ENCODE measurements at places on chromosomes 7 and 10.

DNA sequence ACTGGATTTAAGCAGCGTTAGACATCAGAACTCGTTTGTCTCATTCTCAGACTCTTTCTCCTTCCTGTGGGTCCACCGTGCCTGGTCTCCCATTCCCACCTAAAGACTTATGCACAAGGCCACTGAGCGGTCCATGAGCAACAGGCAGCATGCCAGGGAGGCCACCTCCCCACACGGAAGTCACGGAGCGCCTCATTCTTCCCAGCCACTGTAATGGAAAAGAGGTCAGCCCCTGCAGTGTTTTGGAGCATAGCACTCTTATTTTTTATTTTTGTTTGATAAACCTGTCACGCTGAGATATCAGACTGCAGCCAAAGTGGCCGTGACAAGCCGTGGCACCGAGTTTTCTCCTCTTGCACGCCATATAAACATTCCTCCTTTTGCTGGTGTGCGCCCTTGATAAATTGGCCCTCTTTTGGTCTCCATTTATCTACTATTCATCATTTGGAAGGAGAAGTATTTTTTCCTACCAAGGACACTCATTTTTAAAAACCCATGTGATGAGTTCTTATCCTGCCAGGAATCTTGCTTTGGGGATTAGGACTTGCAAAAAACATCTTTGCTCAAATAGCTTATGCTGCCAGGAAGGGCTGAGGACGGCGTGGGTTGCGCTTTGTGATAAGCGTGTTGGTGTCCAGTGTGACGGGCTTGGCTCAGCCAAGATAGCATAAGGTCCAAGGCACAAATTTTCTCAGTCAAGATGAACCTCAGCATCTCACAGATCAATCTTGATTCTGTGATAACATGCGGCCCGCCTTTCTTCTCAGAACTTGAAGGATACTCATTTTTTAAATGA is 206.0 kb downstream of the CCDC3 start:
- DNase-seq: no peak

GRCh38 chr10:112173206-112173605 is 10.4 kb downstream of the GPAM start:
- DNase-seq: no peak

DNA sequence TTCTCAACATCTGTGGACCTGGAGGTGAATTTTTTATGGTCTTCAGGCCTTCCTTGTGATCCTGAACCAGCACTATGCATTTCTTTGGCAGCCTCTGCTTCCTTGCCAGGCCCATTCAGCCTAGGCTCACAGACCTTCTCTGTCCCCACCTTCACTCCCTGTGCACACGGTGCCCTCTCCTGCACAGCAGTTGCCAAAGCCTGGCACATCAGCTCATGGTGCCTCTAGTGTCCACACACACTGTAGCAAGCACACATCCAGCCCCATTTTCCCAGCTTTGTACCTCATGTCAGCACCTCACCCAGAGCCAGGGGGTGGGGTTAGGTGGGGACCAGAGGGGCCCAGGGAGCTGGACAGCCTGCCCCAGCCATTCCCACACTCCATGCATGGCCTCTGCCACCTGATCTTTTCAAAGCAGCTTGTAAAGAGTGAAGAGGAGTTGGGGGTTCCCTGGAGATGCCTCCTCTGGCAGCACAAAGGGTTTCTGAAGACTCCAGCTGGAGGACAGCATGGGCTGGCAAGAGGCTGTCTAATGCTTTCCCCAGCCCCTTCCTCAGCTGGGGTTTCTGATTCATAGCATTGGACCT is 57.9 kb upstream of the TMEM72 start:
- no peak for DNase-seq

DNA sequence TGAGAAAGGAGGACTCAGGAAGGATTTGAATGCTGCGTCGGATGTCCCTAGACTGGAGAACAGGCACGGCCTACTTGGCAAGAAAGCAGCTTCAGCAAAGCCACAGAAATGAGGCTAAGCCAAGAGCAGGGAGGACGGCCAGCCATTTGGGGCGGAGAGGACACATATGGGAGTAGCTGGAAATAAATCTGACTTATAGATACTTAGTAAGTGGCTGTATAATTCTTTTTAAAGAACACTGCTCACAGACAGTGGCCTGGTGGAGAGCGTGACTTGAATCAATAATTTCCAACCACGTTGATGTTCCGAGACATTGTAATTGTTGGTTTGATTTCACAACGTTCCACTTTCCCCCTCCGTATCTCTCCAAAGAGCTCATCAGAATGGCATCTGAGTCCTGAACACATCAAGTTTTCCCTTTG is 67.7 kb upstream of the JCAD start:
- DNase-seq: no peak

DNA sequence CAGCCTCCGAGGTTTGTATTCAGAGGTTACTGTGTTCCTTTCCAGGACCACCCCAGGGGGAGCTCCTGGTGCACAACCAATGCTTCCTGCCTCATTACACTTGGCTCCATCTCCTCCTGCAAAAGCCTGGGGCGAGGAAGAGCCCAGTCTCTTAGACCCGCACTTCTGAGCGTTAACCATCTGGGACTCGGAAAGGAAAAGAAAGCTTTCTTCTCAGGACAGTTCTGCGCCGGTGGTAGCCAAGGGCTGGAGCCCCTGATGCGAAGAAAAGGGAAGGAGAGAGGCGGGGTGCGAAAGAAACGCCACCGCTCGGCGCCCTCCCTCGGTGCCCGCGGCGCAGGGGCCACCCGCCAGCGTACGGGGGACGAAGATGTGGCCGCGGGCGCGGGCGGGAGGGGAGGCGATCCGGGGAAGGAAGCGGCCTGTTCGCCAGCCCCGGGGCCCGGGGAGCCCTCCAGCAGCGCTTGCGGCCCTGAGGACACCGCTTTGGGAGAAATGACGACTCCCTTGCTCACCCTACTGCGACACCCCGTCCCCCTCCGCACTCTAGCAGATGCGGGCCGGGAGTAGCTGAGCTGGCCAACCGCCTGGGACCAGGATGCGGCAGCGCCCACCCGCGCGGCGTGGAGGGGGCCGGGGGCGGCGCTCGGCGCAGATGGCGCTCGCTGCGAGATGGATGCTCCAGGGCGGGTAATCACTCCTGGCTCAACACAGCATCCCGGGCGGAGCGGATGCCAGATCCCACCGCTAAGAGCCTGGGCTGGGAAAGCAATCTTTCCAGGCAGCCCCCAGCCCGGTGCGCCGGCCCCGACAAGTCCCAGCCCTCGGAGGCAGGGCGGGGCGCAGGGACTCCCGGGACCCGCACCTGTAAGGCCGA is 1.3 kb downstream of the NRCAM start:
- DNase-seq: no peak

GRCh38 chr10:23294638-23295247 is 49.9 kb downstream of the C10orf67 start:
- no peak for DNase-seq

DNA sequence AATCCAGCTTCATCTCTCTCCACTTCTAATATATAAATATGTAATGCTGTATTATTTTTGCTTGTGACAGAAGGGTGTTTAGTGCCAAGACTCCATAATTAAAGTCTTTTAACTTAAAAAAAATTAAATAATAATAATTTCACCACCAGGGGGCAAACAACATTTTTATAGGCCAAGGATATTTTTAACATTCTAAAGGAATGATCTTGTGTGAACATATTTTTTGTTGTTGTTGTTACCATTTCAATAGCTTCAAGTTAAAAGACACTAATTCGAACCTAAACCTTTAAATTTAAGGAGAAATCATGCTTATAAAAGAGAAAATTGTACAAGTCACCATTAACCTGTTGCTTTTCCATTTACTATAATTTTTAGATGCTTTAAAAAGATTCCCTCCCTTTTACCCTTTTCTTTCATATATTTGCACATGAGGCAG is 7.5 kb upstream of the DNAJC1 start:
- no peak for DNase-seq

- DNase-seq: no peak
Observed at GRCh38 chr10:17145239-17145638, 15.6 kb upstream of the CUBN start.

- no peak for DNase-seq
Observed at GRCh38 chr7:26162431-26162830, 10.4 kb downstream of the NFE2L3 start.

DNA sequence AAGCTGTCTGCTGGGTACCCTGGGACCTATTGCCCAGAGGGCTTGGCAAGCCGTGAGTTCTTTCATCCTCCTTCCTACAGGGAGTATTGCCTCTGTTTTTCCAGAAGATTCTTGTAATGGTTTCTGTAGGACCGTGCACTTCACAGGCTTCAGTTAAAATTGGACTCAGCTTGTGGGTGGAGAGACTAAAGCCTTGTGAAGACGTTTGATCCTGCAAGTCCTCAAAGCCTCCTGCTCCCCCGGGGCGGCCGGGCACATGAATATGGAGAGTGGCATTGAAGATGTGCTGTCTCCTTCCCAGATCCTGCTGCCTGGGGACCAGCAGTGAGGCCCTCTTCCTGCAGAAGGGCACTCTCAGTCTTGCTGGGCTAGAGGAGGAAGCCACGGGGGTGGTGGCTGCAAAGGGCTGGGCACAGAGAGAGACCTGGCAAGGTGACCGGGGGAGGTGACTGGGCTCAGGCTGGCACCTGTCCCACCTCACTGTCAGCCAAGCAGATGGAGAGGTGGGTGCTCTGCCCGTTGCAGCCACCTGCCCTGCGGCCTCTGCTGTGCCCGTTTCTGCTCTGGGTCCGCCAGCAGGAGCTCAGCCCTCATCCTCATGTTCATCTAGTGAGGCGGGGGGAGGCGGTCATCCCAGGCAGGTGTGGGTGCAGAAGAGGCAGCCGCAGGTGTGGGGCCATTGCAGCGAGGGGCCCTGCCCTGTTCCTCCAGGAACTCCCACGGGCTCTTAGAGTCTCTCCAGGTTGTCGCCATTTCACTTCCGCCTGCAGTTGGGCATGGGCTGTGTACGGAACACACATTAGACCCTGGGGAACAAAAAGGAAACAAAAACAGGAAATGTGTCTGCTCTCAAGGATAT is 55.7 kb downstream of the TMEM209 start:
- DNase-seq: no peak

- no peak for DNase-seq
Observed at GRCh38 chr7:76191783-76192240, 9.9 kb upstream of the SRRM3 start.

- DNase-seq: no peak
Observed at GRCh38 chr7:105617280-105618015, 36.2 kb upstream of the EFCAB10 start.

DNA sequence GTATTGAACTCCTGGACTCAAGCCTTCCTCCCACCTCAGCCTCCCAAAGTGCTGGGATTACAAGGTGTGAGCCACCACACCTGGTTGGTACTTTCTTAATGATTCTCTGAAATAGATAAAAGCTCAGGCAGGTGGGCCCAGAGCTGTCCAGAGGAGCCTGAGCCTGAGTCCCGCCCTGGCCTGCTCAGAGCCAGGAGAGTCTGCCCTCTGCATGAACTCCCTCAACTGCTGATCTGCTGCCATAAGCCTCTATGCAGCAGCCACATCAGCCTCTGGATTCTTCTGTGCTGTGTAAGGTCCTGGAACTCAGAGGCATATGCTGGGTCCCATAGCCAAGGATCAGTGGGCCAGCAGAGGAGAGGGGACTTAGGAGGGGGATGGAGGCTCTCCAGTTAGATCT is 23.1 kb upstream of the DDIT4 start:
- DNase-seq: no peak

GRCh38 chr7:124689523-124689922 is 76.1 kb downstream of the GPR37 start:
- DNase-seq: no peak

GRCh38 chr10:111107023-111107422 is 30.2 kb downstream of the ADRA2A start:
- DNase-seq: no peak

- DNase-seq: no peak
Observed at GRCh38 chr10:20760460-20760859, 136.7 kb downstream of the NEBL start.

- no peak for DNase-seq
Observed at GRCh38 chr10:132628966-132629900, 91.6 kb downstream of the INPP5A start.

- DNase-seq: no peak
Observed at GRCh38 chr10:112588225-112588990, 141.4 kb downstream of the VTI1A start.

DNA sequence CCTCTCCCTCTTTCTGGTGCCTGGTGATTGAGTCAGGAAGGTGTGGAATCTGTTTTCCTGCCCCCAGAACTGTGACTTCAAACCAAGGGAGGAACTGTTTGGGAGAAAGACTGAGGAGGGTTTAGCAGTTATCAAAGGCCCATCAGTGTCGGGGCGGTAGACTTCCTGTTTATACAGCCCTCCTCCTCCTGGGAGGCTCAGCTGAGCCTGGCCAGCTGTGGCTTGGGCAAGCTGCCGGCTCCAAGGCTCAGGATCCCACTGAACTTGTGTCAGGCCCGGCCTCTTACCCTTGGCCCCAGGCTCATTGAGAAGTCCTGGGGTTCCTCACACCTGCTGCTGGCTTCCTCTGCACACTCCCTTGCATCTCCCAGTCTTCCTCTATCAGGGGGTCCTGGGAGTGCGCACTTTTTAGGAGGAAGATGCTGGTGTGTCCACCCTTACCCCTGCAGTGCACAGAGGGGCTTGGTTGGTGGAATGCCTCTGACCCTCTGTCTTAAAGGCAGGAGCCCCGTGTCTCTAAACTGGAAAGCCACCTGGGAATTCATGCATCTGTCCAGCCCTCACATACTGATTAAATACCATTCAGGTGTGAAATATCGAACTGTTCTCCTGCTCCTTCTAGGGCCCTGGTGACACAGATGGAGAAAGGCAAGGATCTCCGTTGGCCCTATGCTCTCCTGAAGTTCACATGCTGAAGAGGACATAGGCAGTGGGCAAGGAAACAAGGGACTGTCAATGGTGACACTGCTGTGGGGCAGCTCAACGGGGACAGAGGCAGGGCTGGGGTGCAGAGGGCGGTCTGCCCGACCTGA is 32.4 kb downstream of the CXCL12 start:
- no peak for DNase-seq

- no peak for DNase-seq
Observed at GRCh38 chr7:25845464-25845863, 306.5 kb upstream of the NFE2L3 start.

- no peak for DNase-seq
Observed at GRCh38 chr7:100546129-100546925, 7.3 kb downstream of the AGFG2 start.

- DNase-seq: no peak
Observed at GRCh38 chr7:18829858-18830285, 287.6 kb downstream of the TWIST1 start.

DNA sequence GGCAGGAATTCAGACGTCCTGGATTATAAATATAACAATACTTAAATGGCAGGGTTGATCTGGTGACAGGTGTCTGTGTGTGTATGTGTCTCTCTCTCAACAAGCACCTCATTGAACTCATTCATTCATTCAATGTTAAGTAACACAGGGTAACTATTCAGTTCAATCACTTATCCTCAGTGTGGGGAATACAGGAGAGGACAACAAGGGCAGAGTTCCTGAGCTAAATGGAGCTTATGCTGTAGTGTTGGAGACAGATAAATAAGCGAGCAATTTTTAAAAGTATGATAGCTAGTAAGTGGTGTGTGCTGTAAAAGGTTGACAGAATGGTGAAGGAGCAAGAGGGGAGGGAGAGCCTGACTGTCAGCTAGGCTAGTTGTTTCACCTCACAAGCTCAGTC is 178.4 kb downstream of the DGKI start:
- no peak for DNase-seq
